COR-L47 (cell line): ENCODE measurements at places on chromosomes 6 and 20.

DNA sequence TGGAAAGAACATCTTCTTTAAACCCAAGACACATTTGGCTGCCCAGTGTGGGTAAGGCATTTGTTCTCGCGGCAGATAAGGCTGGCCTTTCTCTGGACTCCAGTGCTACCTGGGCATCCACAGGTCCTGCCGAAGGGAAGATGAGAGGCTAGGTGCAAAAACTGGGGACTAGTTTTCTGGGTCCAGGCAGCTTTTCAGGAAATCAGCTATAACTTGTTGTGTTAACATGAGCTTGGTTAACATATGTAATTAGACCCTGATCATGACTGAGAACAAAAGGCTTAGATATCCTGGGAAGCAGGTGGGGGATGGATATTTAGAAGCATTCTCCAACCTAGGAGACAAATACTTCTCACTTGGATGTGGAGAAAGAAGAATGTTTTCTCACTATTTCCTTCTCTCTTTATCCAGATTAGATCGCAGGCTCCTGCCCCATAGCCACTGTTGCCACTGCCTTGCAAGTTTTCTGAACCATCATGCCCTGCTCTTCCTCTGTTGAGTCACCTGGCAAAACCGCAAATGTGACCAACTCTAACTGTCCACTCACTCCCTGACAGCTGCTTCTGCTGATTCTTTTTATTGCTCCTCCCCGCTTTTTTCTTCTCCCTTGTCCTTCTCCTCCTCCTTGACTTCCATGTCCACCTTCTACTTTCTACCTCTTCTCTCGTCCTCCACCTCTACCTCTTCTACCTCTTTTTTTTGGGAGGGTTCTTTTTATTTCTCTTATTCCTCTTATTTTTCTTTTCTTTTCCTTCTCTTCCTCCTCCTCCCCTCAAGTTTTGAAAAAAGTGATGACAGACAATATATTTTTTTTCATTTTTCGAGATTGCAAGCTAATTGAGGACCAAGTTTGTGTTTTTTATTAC is 258.1 kb downstream of the UTRN start:
- no peak for DNase-seq

DNA sequence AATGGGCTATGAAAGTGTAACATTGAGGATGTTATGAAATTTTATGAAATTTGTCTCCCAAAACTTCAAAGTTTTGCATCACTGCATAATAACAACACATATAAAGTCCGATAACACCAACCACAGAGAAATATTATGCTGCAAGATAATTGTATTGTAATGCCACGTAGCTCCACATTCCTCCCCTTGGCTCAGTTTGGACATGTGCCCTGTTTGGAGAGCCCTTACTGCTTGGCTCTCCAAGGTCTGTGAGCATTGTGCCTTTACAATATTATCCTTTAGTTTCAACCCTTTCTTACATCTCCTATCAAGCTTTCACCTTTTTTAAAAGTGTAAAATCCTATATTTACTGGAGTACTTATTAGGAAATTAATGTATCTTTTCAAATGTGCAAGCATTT is 10.8 kb downstream of the HBS1L start:
- no peak for DNase-seq

DNA sequence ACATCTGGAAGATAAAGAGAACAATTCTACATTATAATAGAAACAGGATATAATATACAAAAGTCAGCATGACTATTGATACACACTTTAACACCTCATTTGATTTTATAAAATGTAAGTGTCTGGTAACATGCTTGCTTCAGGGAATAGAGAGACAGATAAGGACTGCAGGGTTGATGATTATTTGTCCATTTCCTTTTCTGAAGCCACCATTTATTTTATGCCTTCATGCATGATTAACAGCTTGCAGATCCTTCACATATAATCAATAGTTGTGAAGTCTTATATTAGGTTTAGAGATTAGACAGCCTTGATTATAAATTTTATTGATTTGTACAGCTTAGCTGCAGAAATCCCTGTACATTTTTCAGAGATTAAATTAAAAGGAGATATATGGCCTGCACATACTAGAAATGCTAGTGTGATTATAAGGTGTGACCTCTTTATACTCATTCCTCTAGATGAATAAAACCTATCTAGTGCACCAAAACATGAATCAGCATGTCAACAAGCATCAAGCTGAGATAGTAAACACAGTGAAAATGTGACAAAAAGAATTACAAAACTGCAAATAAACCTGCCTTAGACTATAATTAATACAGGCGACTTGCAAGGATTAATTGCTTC is 198.8 kb upstream of the THEMIS start:
- no peak for DNase-seq

DNA sequence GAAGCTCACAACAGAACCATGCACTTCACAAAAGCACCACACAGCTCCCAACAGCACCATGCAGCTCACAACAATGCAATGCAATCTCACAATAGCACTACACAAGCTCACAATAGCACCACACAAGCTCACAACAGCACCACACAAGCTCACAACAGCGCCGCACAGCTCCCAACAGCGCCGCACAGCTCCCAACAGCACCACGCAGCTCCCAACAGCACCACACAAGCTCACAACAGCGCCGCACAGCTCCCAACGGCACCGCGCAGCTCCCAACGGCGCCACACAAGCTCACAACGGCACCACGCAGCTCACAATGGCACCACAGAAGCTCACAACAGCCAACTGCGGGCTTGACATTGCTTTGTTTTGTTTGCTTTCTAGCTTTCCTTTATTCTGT is 198.1 kb downstream of the DLL1 start:
- DNase-seq: no peak

GRCh38 chr6:155444120-155444917 is 11.3 kb downstream of the NOX3 start:
- DNase-seq: no peak

- no peak for DNase-seq
Measured at GRCh38 chr6:46867411-46867810, 54.3 kb downstream of the ADGRF5 start.

- DNase-seq: no peak
Measured at GRCh38 chr6:12289365-12289919, 719 bp upstream of the EDN1 start.

- DNase-seq: no peak
Measured at GRCh38 chr6:138897031-138897430, 91.0 kb downstream of the REPS1 start.
